Left ventricle myocardium inferior (tissue), 1 donor: ENCODE measurements at places on chromosomes 4 and X. TPM values are rescaled to one million over a fixed set of nuclear protein-coding genes. Genes with fewer than 3 reads are reported as not detected.

MAGEA11 gene
- total RNA-seq = not detected

SH3RF1 gene
- total RNA-seq = 8.8 TPM

VSIG1 gene
- not detected for total RNA-seq

SHOX gene
- not detected for total RNA-seq

DCLK2 gene
- 21.9 TPM for total RNA-seq

ZCCHC18 gene
- 0.99 TPM for total RNA-seq

SGCB gene
- 78.8 TPM for total RNA-seq

TLR2 gene
- 2.8 TPM for total RNA-seq

DNA sequence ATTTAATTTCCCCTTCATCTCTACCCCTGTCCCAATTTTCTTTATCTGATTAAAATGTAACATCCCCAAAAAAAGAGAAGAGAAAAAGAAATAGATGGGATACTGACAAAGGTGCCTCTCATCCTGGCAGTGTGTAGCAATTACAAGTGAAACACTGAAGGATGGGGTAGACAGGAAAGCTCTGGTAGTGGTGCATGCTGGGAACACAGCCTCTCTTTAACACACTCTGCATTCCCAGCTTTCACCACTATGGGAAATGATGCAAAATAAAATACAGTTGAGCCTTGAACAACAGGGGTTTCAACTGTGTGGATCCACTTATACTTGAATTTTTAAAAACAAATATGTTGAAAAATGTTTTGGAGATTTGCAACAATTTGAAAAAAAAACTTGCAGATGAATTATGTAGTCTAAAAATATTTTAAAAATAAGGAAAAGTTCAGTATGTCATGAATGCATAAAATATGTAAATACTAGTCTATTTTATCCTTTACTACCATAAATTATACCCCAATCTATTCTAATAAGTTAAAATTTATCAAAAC lies 239.2 kb upstream of the DDX53 start:
- no peak overlapping the region for H3K4me3 ChIP-seq
- H3K36me3 ChIP-seq = no peaks in the 10 kb centered on the region
- no peak overlapping the region for H3K27ac ChIP-seq
- H3K4me1 ChIP-seq = no peaks in the 10 kb centered on the region
- DNase-seq = no peak

- H3K27ac ChIP-seq = no peak overlapping the region
- H3K4me3 ChIP-seq = no peak overlapping the region
- no peaks in the 10 kb centered on the region for H3K4me1 ChIP-seq
- H3K36me3 ChIP-seq = no peaks in the 10 kb centered on the region
Measured at GRCh38 chr4:181258569-181258968, 984.6 kb upstream of the TENM3 start.

GRCh38 chrX:148069759-148070503 lies 88.8 kb downstream of the FMR1NB start:
- no peaks in the 10 kb centered on the region for H3K27me3 ChIP-seq
- no peak overlapping the region for H3K4me3 ChIP-seq
- H3K36me3 ChIP-seq = no peaks in the 10 kb centered on the region
- no peaks in the 10 kb centered on the region for H3K4me1 ChIP-seq

DNA sequence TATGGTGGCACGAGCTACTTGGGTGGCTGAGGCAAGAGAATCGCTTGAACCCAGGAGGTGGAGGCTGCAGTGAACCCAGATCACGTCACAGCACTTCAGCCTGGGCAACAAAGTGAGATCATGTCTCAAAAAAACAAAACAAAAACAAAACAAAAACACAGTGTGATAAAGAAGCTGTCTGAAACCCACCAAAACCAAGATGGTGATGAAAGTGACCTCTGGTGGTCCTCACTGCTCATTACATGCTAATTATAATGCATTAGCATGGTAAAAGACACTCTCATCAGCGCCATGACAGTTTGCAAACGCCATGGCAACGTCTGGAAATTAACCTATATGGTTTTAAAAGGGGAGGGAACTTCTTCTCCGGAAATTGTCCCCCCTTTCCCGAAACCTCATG lies 29.4 kb upstream of the OPHN1 start:
- no peaks in the 10 kb centered on the region for H3K36me3 ChIP-seq
- no peak overlapping the region for H3K27ac ChIP-seq
- no peaks in the 10 kb centered on the region for H3K4me1 ChIP-seq
- H3K27me3 ChIP-seq = no peaks in the 10 kb centered on the region

DNA sequence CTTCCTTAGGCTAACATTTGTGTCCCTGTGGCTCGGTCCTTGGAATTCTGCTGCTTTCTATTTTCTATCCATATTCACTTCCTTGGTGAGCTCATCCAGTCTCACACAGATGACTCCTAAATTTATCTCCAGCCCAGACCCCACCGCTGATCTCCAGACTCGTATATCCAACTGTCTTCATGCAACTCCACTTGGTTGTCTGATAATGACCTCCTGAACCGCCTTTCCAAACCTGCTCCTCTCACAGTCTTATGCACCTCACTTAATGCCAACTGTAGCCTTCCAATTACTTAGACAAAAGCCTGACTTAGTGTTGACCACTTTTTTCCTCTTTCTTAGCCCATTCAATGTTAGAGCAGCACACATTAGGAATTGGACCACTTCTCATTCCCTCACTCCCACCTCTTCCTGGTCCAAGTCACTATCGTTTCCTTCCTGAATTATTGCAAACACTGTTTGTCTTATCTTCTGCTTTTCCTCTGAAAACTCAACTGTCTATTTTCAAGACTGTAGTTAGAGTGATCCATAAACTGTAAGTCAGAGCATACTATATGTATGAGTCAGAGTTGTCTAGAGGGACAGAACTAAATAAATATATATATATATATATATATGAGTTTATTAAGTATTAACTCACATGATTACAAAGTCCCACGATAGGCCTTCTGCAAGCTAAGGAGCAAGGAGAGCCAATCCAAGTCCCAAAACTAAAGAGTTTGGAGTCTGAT lies 292.5 kb downstream of the UNC5C start:
- H3K4me1 ChIP-seq = no peaks in the 10 kb centered on the region
- no peaks in the 10 kb centered on the region for H3K36me3 ChIP-seq
- peak overlapping the region; percentile 18 for H3K27ac ChIP-seq
- no peak for DNase-seq
- peak overlapping the region; percentile 20 for H3K4me3 ChIP-seq

GRCh38 chr4:122921971-122922876 lies at the start of gene NUDT6:
TSS of gene NUDT6 (minus strand) at chr4:122922597. CDS start at chr4:122922572, 25 bp downstream.
- H3K27ac ChIP-seq = peak within 1 kb of the TSS; percentile 91
- H3K4me1 ChIP-seq = peaks cover 33% of the 10 kb centered on the region
- peak within 1 kb of the TSS; percentile 91 for H3K4me3 ChIP-seq
- H3K36me3 ChIP-seq = no peaks in the 10 kb centered on the region
- H3K27me3 ChIP-seq = no peaks in the 10 kb centered on the region
- peak; percentile 71 for DNase-seq

DNA sequence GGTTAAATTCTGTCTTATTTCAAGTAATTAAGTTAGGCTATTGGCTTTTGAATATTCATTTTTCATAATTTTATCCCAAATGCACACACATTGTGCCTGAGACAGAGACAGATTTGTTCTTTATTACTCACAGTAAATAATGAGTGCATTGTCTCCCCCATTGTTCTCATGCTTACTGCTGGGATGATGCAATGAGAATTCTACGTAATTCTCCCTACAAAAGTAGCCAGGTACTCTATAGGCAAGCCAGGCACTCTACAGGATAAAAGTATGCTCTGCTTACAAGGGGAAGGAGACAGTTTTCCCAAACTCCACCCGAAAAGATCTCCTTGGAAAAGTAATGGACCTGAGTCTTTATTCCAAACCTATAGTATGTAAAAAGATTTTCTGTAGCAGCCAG lies 1890.7 kb upstream of the PCDH10 start:
- no peak for DNase-seq
- no peaks in the 10 kb centered on the region for H3K36me3 ChIP-seq
- no peaks in the 10 kb centered on the region for H3K4me1 ChIP-seq
- H3K4me3 ChIP-seq = no peak overlapping the region
- no peak overlapping the region for H3K27ac ChIP-seq
- H3K27me3 ChIP-seq = no peaks in the 10 kb centered on the region

DNA sequence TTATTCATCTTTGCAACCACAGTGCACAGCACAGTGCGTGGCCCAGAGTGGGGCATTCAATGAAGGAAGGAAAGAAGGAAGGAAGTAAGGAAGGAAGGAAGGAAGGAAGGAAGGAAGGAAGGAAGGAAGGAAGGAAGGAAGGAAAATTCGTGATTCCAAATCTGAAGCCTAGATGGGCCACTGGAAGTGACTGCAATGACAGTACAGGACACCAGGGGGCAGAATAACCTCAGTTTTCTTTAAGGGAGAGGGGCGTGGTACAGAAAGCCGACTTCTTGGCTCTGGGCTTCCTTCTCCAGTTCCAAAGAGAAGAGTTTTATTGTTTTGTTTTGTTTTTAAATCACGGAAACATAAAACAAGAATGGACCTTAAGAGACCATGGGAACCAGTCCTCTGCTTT lies 47.8 kb downstream of the APLN start:
- H3K36me3 ChIP-seq = no peaks in the 10 kb centered on the region
- DNase-seq = no peak
- no peaks in the 10 kb centered on the region for H3K27me3 ChIP-seq

DNA sequence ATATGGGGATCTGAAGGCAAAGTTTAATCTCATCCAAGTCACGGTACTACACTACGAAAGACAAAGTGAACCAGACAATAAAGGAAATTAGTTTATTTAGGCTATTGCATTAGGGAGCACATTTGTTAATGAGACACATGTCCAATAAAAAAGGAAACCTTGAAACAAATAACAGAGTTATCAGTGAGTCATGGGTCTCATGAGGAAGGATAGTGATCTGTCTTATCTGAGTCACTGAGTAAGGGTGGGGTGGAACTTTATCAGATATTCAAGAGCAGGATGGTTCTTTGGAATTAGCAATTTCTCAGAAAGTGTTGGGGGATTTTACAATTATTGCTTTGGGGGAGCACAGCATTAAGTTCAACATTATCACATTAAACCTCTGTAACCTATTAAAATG lies 188.9 kb upstream of the IL1RAPL1 start:
- no peaks in the 10 kb centered on the region for H3K36me3 ChIP-seq
- no peaks in the 10 kb centered on the region for H3K27me3 ChIP-seq
- H3K4me1 ChIP-seq = no peaks in the 10 kb centered on the region
- DNase-seq = no peak
- H3K27ac ChIP-seq = no peak overlapping the region
- no peak overlapping the region for H3K4me3 ChIP-seq

- no peak for DNase-seq
- H3K36me3 ChIP-seq = no peaks in the 10 kb centered on the region
- H3K4me3 ChIP-seq = no peak overlapping the region
- H3K4me1 ChIP-seq = peaks cover 33% of the 10 kb centered on the region
- no peaks in the 10 kb centered on the region for H3K27me3 ChIP-seq
Measured at GRCh38 chr4:168744021-168744420, 247.2 kb downstream of the PALLD start.

DNA sequence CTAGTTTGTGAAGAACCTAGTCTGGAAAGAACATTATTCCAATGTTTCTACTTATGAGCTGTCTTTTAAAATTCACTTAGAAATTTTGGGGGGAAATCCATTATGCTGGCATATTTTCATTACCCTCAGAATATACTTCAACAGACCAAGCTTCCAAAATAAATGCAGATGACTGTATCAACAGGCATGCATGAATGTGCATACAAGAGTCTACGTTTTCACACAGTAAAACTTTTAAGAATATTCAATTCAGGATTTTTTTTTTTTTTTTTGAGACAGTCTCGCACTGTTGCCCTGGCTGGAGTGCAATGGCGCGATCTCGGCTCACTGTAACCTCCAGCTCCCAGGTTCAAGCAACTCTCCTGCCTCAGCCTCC lies 49.7 kb downstream of the ABCG2 start:
- H3K4me3 ChIP-seq = no peak overlapping the region
- peaks cover 15% of the 10 kb centered on the region for H3K4me1 ChIP-seq
- H3K27ac ChIP-seq = no peak overlapping the region
- DNase-seq = no peak
- no peaks in the 10 kb centered on the region for H3K36me3 ChIP-seq

- no peak for DNase-seq
- H3K27ac ChIP-seq = no peak overlapping the region
- H3K4me1 ChIP-seq = no peaks in the 10 kb centered on the region
- peaks cover 69% of the 10 kb centered on the region for H3K27me3 ChIP-seq
- no peak overlapping the region for H3K4me3 ChIP-seq
Measured at GRCh38 chr4:152946446-152946845, 10.3 kb downstream of the FHDC1 start.

DNA sequence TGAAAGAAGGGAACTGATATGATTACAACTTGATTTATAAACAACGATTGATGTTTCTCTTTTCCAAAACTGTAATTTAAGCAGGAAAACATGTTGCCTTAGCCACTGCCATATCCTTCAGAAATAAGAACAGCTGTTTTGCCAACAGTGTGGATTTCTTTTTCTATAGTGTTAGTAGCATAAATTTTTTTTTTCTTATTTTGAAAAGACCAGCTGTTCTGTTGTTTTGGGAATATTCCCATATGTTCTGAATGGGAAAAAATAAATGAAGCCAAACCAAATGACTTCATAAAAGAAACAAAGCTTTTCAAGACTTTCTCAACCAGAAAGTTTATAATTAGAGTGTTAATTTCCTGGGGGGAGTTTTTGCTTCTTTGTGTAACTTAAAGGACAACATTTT lies 83.9 kb upstream of the ARHGAP24 start:
- no peaks in the 10 kb centered on the region for H3K36me3 ChIP-seq
- H3K4me1 ChIP-seq = peaks cover 14% of the 10 kb centered on the region
- no peaks in the 10 kb centered on the region for H3K27me3 ChIP-seq
- no peak for DNase-seq
- peak overlapping the region; percentile 11 for H3K27ac ChIP-seq

DNA sequence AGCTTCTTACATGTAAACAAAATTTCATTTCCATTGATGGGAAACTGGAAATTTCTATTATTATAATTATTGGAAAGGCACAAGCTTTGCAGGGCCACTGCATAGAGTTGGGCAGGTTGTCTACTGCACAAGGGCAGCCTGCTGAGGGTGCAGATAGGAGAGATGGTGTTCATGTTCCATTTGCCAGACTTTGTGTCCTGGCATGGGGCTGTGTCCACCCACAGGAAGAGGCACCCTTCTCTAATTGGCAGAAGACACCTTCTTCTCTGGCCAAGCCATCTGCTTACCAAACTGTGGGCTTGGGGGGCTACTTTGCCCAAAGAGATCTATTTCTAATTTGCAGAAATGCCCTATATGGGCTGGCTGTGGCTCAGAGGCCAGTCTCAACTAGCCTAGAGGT lies 140.7 kb downstream of the GATB start:
- H3K27ac ChIP-seq = no peak overlapping the region
- peaks cover 4% of the 10 kb centered on the region for H3K27me3 ChIP-seq
- peaks cover 4% of the 10 kb centered on the region for H3K4me1 ChIP-seq
- no peak for DNase-seq
- no peaks in the 10 kb centered on the region for H3K36me3 ChIP-seq

GRCh38 chr4:186651181-186651603 lies 72.5 kb downstream of the FAT1 start:
- DNase-seq = no peak
- H3K4me3 ChIP-seq = peak overlapping the region; percentile 63
- H3K27ac ChIP-seq = peak overlapping the region; percentile 77
- H3K27me3 ChIP-seq = no peaks in the 10 kb centered on the region
- H3K4me1 ChIP-seq = peaks cover 27% of the 10 kb centered on the region

GRCh38 chr4:88077911-88078524 lies 70.6 kb downstream of the PKD2 start:
- H3K4me3 ChIP-seq = no peak overlapping the region
- peaks cover 61% of the 10 kb centered on the region for H3K36me3 ChIP-seq
- no peak for DNase-seq
